ENCODE measurements at places on chromosomes 11 and 22.
A peak's percentile ranks its signal among the peaks of the same experiment; 100 is the strongest.

GRCh38 chr11:59247531-59248227 is 35.0 kb upstream of the MPEG1 start:
- DNase-seq = no peak

DNA sequence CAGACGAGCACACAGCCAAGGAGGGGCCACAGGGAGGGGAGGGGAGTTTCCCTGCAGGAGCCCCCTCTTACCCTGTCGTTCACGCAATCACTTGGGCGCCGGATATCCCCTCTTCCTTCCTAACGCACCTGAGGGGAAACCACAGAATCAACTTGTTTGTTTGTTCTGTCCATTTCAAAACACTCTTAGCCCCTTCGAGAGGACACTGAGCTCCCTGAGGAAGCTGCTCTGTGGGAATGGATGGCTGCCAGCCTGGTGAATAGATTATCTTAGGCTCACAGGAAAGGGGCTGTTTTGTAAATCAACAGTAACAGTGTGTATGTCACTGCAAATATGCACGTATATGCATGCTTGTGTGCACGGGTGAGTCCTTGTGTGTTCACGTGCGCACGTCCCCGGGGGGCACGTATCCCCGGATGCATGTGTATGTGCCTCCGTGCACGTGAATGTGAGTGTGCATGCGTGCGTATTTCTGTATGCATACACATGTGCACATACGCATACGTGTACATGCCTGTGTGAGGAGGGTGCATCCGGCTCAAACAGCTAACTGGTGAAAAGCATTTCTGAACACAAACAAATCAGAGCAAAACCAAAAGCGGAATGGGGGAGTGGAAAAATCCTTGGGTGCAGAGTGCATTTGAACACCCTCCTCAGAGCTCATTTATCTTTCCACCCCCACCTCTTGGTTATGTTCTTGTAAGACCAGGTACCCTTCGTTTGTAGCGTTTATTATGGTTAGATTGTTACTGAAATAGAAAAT is 7.2 kb downstream of the ARSA start:
- DNase-seq = no peak

DNA sequence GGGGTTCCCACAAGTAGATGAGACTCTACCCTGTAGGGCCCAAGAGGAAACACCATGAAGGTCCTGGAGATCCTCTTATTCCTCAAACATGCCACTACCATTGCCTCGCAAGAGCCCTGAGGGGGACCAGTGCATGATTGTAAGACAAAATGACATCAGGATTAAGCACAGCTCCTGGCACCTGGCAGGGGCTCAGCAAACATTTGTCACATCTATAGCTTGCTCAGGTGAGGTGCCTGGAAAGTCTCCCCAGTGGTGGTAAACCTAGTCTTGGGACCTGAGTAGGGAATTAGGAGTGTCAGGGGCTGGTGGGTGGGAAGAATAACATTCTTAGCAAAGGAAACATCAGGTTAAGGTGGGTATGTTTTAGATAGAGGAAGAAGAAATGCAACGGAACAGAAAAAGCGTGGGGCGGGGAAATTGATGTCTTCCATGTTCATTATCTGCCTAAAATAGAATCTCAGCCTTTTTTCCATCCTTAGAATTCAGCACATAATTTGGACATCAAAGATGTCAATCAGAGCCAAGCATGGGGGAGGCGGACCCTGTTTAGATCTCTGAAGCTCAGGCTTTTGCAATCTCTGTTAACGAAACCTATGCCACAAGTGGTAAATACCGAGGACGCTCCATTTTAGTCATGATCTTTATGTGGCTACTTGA is 924 bp downstream of the YPEL1 start:
- peak; percentile 36 for DNase-seq

DNA sequence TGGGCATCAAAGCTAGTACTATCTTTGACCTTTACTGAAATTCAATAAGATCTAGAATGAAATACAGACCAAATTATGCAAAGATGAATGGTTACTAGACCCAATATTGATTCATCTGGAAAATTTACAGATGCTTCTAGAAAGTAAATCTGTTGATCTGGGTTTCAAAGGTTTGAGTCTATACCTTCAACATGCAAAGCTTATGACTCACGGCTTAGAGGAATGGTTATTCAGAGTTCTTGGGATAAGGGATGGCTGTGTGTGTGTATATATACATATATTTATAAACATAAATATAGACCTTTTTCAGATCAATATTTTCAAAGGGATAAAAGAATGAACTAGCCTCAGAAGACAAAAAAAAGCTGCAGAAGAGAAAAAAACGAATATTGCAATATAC is 1.3 kb downstream of the SPTY2D1 start:
- no peak for DNase-seq

DNA sequence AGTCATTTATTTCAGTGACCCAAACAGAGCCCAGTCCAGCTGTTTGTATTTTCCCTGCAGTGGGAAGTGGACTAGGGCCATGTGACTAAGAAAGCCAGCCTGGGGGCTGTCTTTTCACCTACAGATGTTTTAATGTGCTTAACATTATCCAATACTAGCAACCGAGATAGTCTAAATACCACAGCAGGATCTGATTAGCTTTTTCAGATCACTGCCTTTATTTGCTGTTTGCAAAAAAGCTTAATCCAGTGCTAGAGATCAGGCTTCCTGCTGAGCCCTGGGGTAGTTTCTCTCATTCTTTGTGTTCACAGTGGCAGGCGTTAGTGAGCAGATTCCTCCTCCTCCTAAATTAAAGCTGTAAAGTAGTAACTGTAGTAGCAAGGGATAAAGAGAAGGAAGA is 35.0 kb downstream of the ZC3H12C start:
- DNase-seq = peak; percentile 67

GRCh38 chr11:131465746-131466145 is 95.3 kb downstream of the NTM start:
- peak; percentile 68 for DNase-seq

DNA sequence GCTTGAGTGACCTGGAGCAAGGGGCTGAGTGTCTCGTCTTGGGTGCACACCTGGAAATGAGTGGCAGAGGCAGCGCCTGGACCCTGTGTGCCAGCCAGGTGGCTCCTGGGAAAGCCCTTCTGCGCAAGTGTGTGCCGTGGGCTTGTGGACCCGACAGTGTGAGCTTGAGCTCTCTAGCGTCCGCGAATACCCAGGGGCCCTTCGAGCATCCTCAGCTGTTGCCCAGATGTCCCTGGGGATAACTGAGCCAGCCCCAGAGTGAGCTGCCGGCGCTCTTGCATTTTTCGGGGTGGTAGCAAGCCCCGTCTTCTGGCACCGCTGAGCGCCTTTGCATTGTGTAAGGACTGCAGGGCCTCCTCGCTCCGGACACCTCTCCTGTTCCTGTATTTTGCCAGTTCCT is 399.2 kb downstream of the TBC1D22A start:
- no peak for DNase-seq

- no peak for DNase-seq
Observed at GRCh38 chr11:122963961-122964360, 17.7 kb downstream of the BSX start.

DNA sequence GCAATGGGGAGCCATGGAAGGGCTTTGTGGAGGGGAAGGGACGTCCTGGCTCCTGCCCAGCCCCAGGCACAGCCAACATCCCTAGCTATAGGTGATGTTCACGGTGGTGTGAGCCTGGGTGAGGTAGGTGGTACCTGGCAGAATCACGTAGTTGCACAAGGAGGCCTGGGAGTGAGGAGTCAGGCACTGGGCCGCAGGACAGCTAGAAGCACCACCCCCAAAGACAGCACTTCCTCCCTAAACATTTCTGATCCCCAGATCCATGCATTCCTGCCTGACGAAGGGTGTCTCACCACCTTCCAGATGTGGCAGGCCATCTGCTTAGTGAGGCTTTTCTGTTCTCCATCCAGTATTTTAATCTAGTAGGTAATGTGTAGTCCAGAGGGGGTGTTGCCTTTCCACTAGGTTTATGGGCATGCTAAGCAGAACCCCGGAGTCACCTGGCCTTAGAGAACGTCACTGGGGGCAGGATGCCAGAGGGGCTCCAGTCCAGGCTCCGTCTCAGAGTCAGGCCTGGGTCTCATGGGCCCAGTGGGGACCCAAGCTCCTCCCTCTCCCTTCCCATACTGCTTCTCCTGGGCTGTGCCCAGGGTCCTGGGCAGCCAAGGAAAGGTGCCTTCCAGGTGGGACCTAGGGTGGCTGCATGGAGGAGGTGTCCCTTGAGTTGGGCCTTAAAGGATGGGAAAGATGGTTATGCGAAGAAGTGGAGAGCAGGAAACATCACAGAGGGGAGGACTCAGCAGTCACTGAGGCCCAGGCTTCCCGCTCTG is 56.2 kb downstream of the OTOG start:
- no peak for DNase-seq

GRCh38 chr22:19761725-19762567 is 1.4 kb downstream of the TBX1 start:
- no peak for DNase-seq

- no peak for DNase-seq
Observed at GRCh38 chr11:95135155-95135554, 45.5 kb downstream of the ENDOD1 start.

GRCh38 chr11:120907971-120908370 is 115.9 kb upstream of the TBCEL start:
- DNase-seq = no peak

DNA sequence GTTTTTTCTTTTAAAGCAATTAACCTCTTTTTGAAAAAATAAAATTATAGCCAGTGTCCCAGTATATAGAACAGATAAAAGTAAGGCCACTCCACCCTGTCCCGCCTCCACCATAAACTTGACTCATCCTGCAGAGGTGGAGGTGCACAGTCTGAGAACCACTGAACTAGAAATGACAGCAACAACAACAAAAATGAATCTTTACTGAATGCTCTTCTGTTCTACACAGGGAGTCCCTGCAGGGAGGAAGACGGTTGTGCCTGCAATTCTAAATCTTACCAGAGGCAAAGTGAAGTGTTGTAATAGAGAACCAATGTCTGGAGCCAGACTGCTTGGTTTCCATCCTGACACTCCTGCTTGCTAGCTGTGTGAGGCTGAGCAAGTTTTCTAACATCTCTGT is 162.3 kb downstream of the FBXO7 start:
- DNase-seq = no peak

DNA sequence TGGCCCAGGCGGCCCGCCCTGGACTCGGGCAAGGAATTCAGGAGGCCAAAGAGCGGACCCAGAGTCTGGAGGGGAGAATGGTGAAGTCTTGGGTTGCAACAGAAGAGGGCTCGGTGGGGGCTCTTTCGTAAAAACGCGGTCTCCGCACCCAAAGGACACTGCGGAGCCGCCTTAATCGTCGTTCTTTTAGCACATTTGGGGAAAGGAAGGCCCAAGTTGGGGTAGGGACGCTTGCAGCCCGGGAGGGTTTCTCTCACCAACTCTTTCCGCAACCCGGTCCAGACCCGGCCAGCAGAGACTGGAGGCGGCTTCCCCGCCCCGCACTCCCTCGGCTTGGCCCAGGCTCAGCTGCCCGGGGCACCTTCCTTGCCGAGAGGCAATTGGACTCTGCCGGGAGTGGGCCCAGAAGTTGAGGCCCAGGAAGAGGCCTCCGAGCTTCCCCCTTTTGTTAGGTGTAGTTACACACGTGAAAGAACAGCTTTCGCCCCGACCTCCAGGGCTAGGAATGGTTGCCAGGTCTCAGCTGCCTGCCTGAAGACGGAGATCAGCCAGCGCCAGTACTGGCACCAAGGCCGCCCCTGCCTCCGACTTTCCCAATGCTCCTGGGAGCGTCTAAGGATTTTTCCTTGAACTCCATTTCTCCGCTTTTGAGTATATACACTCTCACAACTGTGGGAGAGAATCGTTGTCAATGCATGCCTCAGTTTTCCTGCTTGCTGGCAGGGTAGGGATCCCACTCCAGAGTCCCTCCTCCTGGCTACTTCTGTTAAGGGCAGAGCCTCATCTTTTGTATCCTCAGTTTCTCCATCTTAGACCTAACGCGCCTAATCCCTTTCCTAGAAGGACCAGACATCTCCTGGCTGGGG is 3.7 kb downstream of the ALX4 start:
- DNase-seq = no peak

- no peak for DNase-seq
Observed at GRCh38 chr11:68436985-68437926, 23.3 kb upstream of the PPP6R3 start.

DNA sequence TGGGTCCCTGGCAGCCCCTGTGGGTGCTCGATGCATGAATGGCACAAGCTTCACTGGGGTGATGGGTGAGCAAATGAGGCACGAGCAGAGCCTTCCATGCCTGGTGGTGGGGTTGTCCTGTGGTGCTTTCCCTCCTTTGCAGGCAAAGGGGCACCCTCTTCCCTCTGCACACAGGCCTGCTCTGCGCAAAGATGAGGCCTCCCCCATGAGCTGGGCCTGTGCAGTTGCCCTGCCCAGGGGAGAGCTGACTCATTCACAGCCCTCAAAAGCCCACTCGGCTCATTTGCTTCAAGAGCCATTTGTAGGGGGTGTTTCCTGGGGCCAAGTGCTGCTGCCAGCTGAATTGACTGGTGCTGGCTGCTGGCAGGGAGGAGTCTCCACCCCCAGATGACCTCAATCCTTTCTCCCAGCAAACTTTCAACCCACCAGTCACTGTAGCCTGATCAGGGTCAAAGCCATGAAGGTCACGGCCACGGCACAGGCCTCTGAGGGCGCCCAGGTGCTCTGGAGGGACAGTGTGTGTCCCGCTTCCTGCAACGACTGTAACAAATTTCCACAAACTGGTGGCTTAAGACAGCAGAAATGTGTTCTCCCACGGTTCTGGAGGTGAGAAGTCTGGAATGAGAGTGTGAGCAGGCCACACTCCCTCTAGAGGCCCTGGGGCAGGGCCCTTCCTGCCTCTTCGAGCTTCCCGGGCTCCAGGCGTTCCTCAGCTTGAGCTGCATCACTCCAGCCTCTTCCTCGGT is 48.8 kb upstream of the ANO1 start:
- no peak for DNase-seq

GRCh38 chr11:13098063-13098462 is 88.9 kb downstream of the RASSF10 start:
- peak; percentile 57 for DNase-seq

DNA sequence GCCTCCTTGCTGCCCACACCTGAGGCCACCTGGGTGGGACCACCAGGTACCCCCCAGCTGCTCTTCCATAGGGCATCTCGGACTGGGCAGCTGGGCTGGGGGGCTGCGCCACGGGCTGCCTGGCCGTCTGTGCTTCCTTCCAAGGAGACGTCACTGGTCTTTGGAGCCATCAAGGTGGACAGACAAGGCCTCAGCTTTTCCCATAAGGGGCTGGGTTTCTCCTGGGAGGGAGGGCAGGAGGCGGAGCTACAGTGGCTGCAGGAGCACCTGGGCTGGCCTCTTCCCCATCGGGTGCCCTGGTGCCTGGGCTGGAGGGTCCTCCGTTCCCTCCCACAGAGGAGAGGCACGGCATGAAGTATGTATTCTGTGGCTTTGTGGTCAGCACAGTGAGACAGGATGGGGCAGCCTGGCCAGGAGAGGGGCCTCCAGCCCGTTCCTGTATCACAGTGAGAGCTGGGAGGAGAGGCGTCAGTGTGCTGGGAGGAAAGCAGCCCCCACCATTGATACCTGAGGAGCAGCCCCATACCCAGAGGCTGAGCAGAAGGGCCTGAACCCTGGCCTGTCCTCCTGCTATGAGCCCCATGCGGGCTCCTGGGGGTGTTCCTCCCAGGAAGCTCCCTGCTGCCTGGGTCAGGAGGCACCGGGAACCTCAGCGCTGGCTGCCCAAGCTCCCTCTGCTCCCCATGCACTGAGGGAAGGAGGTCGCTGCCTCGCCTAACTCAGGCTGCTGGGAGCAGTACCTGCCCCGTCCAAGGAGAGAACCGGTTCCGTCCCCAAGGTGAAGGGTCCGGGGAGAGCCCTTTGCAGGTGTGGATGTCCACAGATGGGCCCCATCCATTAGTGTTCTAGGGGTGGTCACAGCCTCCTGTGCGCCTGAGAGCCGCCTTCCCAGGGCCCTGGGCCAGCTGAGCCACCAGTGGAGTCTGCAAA is 1075.0 kb downstream of the BRD1 start:
- DNase-seq = no peak
